ENCODE measurements at places on chromosomes 12 and 14. TPM values are rescaled to one million over a fixed set of nuclear protein-coding genes. Genes with fewer than 3 reads are reported as not detected.

Gene ENDOU
- 0.09 TPM for polyA plus RNA-seq

DNA sequence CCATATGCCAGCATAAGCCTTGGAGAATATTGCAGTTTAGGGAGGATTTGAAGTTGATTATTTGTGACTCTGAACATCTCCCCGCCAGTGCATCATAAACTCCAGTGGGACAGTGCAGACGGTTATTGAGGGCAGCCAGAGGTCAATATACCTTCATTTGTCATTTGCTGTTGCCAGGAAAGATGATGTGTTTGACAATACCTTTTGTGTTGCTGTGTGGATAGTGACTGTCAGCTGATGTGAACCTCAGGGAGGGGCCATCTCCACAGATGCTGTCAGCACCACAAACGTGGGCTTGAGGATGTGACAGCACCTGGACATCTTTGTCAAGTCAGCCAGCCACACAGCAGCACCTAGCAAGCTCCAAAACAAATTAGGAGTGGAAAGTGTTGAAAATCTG is 11.5 kb downstream of the CCDC198 start:
- no peak for DNase-seq

DNA sequence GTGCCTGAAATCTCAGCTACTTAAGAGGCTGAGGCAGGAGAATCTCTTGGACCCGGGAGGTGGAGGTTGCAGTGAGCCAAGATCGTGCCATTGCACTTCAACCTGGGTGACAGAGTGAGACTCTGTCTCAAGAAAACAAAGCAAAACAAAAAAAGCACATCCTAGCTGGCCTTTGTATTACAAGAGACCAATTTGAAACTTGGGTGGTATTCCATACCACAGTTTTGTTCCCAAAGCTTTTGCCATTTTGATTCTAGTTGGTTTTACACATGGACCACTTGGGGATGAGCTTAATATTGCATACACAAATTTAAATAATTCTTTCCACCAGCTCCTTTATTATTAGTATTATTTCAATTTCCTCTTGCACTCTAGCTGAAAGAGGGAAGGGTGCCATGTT is 276.9 kb upstream of the SLC16A7 start:
- DNase-seq = no peak

DNA sequence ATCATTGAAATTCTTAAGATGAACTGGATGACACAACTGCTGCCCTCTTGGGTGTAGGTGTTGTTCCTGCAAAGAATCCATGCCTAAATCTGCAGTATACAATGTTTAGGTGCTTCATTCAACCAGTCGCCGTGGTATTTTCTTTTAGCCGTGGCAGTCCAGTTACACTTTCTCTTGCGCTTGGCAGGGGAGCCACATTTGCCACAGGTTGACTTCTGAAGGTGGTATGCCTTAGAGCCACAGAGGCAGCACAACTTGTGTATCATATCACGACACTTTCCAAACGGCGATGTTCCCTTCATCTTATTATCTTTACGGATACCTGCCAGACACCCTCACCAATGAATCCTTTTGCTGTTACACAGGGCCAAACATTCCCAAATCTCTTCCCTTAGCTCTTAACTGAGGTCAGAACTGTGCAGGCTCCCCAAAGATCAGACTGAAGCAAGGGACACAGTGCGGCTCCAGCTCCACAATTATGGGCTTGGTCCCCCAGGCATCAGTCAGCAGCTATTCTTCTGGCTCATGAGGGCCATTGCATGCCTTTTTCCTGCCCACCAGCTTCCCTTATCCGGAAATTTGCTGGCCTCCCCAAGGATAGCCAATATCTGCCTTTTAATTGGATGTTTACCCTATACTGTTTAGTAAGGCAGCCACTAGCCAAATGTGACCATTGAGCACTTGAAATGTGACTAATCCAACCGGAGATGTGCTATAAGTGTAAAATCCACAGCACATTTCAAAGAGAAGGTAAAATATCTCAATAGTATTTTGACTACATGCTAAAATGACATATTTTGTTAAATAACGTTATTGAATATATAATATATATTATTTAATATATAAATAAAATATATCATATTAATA is 50.7 kb downstream of the SENP1 start:
- DNase-seq = no peak

- peak; percentile 43 for DNase-seq
Measured at GRCh38 chr14:60649875-60650372, 647 bp upstream of the SIX1 start.

GRCh38 chr12:52191841-52192791 is at the start of gene KRT80:
KRT80 (minus strand) TSS chr12:52192014; CDS start chr12:52191902, 112 bp downstream.
- DNase-seq = peak; percentile 98

DNA sequence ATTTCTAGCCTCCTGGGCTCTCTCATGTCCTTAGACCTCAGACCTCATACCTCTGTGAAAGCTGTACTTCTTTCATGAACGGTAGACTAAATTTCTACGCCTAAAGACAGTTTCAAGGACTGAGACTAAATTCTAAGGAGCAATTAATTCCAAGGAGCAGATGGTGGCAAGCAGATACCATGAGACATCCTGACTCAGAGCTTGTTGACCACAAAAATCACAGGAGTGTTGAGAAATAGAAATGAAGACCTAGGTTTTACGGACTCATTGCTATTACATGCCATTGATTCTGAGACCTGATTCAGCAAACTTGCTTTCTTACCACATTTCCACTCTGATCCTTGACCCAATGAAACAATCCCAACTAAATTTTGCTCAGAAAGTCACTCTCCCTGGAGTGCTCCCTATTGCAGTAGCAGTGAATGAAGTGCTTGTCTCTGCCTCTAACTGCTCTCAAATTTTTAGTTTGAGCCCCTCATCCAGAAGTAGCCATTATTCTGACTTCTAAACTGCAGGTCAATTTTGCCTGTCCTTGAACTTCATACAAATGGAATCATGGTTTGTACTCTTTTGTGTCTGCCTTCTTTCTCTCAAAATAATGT is 52.0 kb downstream of the PEX5 start:
- DNase-seq = no peak

DNA sequence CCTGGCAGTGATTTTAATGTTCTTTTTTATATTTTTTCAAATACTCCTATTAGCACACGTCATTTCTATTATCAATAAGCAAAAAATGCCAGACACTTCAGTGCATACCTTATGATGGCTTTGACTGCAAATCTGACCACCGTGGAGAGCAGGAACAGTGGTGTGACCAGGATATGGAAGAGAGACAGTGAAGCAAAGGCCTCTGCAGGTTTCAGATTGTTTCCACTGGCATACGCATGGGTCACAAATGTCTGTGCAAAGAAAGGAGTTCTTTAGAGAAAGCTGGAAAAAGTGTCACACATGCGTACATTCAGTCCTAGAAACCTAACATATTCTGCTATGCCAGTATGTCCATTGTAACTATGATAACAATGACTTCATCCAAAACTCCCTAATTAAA is 47.3 kb downstream of the ABCC9 start:
- DNase-seq = no peak

GRCh38 chr14:95404583-95404982 is 84.9 kb upstream of the CLMN start:
- DNase-seq = no peak

All from fibroblast of lung (primary cell).